DMS153 (cell line): ENCODE measurements at places on chromosomes 13 and 19.

DNA sequence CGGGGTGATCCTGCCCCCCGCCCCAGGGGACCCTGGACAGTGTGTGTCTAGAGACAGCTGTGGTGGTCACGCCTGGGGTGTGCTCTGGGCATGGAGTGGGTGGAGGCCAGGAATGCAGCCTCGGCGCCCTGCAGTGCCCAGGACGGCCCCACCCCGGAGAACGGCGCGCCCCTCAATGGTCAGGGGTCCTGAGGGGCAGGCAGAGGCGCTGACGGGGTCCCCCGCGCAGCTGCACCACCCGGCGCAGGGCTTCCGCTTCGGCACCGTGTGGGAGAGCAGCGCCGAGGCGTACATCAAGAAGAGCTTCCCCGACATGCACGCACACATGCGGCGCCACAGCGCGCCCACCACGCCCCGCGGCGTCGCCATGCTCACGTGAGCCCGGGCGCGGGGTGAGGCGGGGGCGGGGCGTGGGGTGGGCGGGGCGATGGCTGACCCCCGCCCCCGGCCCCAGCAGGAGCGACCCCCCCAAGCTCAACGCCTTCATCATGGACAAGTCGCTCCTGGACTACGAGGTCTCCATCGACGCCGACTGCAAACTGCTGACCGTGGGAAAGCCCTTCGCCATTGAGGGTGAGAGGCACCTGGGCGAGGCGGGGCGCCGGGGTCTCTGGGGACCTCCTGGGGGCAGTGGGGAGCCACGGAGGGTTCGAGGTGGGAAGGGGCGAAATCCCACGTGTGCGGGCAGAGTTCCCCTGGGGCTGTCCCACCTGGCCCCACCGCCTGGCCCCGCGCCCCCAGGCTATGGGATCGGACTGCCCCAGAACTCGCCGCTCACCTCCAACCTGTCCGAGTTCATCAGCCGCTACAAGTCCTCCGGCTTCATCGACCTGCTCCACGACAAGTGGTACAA lies 7.4 kb downstream of the GRIN3B start:
- DNase-seq, result no peak

DNA sequence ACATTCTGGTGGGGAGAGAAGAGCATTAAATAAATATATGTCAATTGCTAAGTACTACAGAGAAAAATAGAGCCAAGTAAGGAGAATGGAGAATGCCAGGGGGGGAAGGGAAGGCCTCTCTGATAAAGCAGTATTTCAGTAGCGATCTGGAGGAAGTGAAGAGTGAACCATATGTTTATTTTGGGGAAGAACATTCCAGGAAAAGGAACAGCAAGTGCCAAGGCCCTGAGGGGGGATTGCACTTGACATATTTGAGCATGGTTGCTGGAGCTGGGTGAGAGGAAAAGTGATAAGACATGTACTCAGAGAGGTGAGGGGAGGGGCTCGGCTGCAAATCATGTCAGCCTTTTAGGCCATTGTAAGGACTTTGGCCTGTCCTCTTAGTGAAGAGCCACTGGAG lies 30.4 kb downstream of the WDR87 start:
- DNase-seq, result no peak

- DNase-seq, result no peak
These were observed 399.6 kb downstream of the FGF14 start for GRCh38 chr13:102002287-102002686.

- no peak for DNase-seq
These were observed 284.0 kb downstream of the DNAJC15 start for GRCh38 chr13:43307221-43307920.

DNA sequence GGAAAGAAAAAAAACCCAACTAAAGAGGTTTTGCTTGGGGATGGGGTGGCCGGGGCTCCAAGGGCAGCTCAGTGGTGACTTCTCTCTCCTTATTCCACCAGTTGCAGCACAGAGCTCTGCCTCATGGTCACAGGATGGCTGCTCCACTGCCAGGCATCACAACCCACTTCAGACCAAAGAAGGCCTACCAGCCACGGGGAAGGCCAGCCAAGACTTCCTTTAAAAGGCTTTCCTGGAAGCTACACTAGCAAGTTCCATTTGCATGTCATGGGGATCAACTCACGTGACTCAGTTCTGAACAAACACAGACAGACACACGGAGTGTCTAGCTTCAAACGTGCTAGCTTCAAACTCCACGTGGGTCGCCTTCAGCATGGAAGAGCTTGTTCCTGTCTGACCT lies 13.2 kb upstream of the EIF3G start:
- no peak for DNase-seq

DNA sequence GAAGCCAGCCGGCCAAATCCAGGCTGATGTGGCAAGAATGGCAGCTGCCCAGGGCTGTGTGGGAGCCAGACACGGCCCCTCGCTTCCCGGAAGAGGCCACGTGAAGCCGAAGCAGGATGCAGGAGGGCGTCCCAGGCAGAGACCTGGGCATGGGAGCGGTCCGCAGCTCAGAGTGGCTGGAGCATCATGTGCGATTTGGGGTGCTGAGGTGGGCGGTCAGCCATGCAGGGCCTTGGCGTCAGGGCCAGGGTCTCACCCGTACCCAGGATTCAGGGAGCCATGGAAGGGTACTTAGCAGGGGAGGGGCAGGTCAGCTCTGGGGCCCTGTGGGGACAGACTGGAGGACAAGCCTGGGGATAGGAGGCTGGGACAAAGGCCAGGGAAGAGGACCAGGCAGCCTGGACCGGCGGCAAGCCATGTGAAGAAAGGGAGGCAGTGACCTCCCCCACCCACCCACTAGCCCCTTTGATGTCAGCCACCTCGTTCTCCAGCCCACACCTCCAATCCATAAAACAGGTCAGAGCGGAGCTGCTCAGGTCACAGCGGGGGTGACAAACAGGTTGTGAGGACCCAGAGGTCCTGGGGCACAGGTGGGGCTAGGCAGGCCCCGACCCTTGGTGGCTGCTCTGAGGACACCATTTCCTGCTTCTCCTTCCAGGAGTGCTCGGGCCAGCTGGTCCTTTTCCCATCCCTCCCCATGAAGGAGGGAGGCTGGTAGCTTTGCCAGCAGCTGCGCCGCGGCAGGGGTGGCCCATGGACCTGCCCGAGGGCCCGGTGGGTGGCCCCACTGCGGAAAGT lies 2.3 kb downstream of the KASH5 start:
- no peak for DNase-seq

GRCh38 chr19:39057615-39058014 lies 25.3 kb upstream of the FBXO27 start:
- DNase-seq, result no peak

- peak; percentile 53 for DNase-seq
These were observed 15.4 kb upstream of the AP1M2 start for GRCh38 chr19:10602330-10603083.

GRCh38 chr13:99666146-99666805 lies 165.0 kb downstream of the TM9SF2 start:
- DNase-seq, result no peak

DNA sequence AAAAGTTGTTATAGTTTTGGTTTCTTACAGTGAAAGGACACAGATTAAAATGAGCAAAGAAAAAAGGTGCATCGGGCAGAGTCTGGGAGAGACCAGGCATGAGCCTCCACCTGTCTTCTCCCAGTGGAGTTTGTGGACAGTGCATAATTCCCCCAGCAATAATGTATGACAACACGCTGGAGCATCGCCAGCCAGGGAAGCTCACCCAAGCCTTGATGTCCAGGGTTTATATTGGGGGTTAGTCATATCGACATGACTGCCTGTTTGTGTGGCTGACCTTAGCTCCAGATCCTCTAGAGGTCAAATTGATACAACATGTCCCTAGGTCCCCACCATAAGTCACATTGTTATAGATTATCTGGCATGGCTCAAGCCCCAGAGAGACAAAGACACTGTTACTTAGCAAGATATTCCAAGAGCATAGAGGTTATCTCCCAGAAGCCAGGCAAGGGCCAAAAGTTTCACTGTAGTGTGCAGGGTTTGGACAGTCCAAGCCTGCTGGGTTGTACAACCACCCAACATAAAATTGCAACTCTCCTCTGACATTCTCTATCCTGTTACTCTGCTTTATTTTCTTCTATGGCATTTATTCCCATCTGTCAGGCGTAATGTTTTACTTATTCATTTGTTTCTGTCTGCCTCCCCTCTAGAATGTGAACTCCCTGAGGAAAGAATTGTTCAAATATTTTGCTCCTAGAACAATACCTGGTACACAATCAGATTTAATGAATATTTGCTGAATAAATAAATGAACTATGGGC lies 5.6 kb upstream of the KLK13 start:
- peak; percentile 35 for DNase-seq

DNA sequence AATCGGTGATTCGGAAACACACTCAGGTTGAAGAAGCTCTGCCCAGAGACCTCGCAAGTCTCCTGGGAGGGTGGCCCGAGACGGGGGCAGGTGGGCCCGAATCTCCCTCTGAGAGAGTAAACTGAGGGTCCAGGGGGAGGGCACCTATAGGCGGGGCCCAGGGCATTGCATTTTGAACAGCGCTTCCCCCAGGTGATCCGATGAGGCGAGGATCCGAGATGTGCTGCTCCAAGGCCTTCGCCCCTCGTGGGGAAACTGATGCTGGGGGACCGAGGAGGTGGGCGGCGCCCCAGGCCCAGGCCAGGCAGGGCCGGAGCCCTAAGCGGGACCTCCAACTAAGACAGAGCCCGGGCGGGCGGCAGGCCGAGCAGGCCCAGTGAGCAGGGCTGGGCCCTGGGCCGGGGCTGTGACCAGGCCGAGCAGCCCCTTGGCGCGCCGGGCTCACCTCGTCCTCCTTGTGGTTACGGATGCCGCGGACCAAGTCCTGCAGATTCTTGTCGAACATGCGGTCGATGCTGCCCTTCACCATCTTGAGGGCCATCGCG lies 500 bp downstream of the AP3D1 start:
- DNase-seq, result no peak

DNA sequence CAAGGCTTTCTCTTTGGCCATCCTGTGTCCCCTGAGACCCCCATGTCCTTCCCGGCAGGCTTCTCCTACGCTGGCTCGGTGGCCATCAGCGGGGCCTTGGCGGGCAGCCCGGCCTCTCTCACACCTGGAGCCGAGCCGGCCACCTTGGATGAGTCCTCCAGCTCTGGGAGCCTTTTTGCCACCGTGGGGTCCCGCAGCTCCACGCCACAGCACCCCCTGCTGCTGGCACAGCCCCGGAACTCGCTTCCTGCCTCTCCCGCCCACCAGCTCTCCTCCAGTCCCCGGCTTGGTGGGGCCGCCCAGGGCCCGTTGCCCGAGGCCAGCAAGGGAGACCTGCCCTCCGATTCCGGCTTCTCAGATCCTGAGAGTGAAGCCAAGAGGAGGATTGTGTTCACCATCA lies 14.2 kb downstream of the PLEKHJ1 start:
- DNase-seq, result no peak

DNA sequence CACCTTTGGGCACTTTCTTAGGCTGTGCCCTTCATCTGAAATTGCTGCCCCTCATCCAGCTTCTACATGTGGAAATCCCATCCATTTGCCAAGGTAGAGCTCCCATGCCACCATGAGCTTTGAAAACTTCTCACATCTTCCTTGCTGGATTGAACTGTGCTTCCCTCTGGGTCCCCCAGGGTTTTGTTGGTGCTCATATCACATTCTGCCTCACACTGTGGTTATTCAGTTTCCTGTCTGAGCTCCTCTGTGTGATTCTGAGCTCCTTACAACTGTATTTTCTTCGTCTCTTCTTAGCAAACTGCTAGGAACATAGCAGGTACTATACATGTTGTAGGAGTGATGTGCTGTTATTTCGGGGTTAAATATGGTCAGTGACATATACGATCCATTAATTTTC lies 74.9 kb upstream of the KL start:
- DNase-seq, result no peak

- no peak for DNase-seq
These were observed 40.5 kb downstream of the TEX26 start for GRCh38 chr13:30972888-30973377.

- no peak for DNase-seq
These were observed 12.1 kb upstream of the ZNF554 start for GRCh38 chr19:2807379-2808128.

- DNase-seq, result peak; percentile 2
These were observed 5.6 kb downstream of the C5AR1 start for GRCh38 chr19:47315125-47315821.

- no peak for DNase-seq
These were observed 523.5 kb upstream of the ARGLU1 start for GRCh38 chr13:107091428-107091827.

DNA sequence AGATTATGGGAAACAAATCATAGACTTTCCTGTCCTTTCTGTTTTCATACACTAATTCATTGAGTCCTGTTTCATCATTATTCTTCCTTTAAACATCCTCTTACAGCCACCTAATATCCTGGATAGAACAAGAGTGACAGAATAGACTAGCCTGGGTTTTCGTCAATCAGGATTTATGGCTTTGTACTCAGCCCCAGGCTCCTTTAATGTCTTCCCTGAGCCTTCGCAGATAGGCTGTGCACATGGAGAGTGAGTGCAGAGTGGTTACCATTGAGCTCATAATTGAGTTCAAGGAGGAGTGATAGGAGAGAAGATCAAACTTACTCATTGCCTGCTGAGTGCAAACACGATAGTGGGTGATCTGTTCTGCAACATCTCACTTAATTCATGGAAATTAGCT lies 304.9 kb downstream of the TDRD3 start:
- no peak for DNase-seq

GRCh38 chr19:23925285-23925684 lies 10.6 kb downstream of the ZNF726 start:
- no peak for DNase-seq

- no peak for DNase-seq
These were observed 8.0 kb downstream of the EPSTI1 start for GRCh38 chr13:42984026-42984425.

- DNase-seq, result no peak
These were observed 30.7 kb upstream of the RFXAP start for GRCh38 chr13:36788276-36788675.

DNA sequence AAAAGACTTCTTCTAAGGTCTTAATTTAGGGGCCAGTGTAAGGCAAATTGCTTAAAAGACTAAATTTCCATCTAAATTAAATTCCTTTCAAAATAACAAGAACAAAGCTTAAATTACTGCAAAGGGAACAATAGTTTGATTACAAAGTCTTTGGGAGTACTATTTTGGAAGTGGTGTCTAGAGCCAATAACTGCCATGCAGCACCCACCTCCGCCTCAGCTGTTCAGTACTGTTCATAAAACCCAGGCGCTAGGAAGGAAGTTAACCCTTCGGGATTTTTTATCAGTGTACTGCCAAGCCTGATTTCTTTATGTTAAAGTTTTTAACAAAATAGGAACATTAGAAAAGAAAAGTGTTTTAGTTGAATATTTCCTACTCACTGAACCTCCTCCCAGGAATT lies 210.1 kb downstream of the LIG4 start:
- DNase-seq, result no peak

DNA sequence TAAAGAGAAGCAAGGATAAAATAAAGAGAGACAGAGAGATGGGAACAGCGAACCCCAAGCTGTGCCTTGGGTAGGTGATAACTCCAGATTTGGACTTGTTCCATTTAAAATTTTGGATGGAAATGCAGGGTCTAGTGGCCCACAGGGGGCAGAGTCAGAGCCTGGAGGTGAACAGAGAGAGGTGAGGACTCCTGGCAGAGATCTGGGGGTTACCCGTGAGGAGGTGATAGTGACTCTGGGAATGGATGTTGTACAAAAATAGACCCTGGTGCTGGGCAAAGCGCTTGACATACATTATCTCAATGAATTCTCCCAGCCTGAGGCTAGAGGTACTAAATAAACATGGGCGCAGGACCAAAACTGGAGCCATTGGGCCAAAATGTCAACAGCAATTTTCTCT lies 14.3 kb upstream of the DHRS12 start:
- no peak for DNase-seq
